ENCODE measurements at places on chromosomes 3 and 15. TPM values are rescaled to one million over a fixed set of nuclear protein-coding genes. Genes with fewer than 3 reads are reported as not detected.

The SLC12A1 gene
- under 0.01 TPM for total RNA-seq

GRCh38 chr3:180940826-180941225 is 28.4 kb downstream of the FXR1 start:
- DNase-seq, result no peak

- no peak for DNase-seq
Observed at GRCh38 chr3:108485146-108485545, 25.2 kb downstream of the MYH15 start.

GRCh38 chr15:88586401-88587162 is 34.6 kb upstream of the AEN start:
- DNase-seq, result peak; percentile 37

The UBAP1L gene
- 3.8 TPM for total RNA-seq

The ZNF80 gene
- total RNA-seq, result not detected

GRCh38 chr15:70892002-70892911 is at the start of the genes LRRC49 and THAP10:
Gene LRRC49, plus strand, starts transcription at chr15:70892826. Its CDS starts 69 bp downstream, at chr15:70892895.
Gene THAP10, minus strand, starts transcription at chr15:70892433. Its CDS starts 161 bp downstream, at chr15:70892272.
- DNase-seq, result peak; percentile 97
